HS-5 (cell line): ENCODE measurements at places on chromosomes 12 and 14.

- peak; percentile 76 for DNase-seq
Observed at GRCh38 chr12:115337693-115338543, 653.9 kb upstream of the TBX3 start.

GRCh38 chr14:88630565-88630964, 67.7 kb downstream of the ZC3H14 start:
- no peak for DNase-seq

GRCh38 chr14:78997811-78998210, 827.6 kb downstream of the NRXN3 start:
- no peak for DNase-seq

DNA sequence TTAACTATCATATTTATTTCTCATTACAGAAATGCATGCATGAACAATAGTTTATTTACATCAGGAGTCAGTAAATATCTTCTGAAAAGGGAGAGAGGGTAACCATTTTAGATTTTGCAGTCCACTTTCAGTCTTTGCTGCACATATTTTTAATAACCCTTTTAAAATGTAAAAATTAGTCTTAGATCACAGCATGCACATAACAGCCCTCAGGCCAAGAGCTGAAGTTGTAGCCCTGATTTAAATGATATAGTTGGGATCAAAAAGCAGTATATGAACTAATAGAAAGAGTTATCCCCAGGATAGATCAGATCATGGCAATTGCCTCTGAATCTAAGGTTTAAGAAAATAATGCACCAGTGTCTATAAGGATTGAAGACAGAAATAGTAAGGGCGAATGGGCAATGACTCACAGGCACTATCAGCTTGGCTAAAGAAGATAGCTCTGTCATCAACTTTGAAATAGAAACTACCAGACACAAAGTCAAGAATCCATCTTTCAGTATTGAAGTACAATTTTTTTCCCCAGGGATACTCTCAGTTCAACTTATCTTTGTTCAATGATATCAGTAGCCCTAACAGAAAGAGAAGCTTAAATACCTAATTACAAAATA, 13.1 kb upstream of the CLEC7A start:
- no peak for DNase-seq

- DNase-seq, result no peak
Observed at GRCh38 chr12:26460361-26460760, 265.0 kb downstream of the SSPN start.

DNA sequence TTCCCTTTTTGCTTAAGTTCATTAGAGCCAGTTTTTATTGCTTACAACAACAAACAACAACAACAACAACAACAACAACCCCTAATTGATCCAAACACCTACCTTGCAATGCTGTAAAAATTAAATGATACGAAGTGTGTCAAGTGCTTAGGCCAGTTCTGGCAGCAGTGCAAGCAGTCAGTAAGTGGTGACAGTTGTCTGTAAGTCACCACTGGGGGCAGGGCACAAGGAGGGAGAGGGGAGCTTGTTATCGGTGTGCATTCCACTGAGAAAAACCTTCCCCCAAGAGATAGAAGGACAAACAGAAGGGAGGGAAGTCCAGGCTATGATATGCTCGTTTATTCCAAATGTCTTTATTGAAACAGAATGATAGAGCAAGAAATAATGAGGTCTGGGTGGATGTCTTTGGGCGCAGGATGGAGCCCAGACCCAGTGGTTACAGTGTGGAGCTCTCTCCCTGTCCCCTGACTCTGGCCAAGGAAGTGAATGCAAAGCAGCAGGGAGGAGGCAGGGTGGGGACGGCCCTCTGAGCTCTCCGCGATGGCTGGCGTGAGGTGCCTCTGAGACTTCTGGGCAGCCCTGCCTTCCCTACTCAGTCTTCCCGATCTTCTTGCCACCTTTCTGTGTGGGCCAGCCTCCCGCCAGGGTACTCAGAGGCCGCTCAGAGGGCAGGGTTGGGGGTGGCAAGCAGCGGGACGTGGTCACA, 6.5 kb downstream of the SLC22A17 start:
- DNase-seq, result no peak

DNA sequence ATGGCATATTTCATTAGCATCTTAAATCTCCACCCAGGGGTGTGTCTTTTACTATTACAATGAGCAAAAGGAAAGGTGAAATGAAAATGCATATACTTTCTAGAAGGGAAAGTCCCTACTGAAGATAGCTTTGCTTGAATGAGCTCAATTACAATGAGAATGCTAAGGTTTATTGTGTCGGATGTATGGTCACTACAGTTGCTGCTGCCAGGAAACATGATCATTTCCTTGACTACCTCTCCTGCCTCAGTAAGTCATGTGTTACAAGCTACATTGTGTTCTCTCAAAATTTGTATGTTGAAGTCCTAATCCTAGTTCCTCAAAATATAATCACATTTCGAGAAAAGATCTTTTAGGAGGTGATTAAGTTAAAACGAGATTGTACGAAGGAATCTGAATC, 322.2 kb downstream of the MDGA2 start:
- no peak for DNase-seq

DNA sequence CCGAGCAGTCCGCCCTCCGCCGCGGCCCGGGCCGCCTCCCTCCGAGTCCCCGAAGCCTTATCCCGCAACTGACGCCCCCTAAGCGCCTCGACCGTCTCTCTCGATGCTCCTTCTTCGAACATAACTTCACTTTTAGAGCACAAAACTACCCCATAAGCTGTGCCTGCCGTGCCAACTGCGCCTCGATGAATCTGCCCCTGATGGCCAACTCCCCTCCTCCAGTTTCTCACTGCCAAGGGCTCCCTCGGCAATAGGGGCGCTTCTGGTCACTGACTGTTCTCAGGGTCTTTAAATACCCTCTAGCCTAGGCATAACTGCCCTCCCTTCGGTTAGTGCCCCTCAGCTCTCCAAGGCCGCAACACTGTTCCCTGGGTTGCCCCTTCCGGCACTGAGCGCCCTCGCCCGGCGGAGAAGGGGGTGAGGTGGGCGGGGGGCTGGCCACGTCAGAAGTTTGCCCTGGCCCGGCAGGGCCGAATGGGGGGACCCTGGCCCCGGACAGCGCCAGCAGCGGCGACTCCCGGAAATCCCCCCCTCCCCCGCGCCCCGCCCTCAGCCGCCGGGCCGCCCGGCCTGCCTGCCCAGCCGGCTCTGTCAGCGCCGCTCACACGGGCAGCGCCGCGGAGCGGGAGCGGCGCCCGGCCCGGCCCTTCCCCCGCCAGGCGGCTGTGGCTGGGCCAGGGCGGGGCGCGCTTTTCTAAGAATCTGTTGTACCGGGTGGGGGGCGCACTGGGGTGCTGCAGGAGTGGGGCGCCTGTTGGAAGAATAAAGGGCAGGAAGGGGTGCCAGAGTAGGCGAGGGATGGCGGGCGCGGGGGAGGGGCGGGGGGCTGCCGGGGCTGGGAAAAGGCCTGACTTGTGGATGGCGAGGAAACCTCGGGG, 10.6 kb downstream of the RARG start:
- no peak for DNase-seq

- DNase-seq, result peak; percentile 40
Observed at GRCh38 chr14:77889971-77890442, 90.1 kb downstream of the ADCK1 start.

DNA sequence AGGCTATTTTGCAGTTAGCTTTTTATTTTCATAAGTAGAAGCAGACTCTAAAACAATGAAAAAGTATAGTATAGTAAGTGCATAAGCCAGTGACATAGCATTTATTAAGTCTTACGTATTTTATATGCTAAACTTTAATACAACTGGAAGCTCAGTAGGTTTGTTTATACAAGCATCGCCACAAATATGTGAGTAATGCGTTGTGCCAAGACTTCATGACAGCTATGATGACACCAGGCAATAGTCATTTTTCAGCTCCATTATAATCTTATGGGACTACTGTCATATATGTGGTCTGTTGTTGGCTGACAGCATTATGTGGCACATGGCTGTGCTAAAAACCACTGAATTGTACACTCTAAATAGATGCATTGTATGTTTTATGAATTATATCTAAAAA, 40.3 kb downstream of the SLC38A2 start:
- DNase-seq, result peak; percentile 44

GRCh38 chr12:62873826-62874448, 61.0 kb downstream of the PPM1H start:
- DNase-seq, result no peak

- no peak for DNase-seq
Observed at GRCh38 chr14:67335781-67336180, 23.8 kb downstream of the ATP6V1D start.

DNA sequence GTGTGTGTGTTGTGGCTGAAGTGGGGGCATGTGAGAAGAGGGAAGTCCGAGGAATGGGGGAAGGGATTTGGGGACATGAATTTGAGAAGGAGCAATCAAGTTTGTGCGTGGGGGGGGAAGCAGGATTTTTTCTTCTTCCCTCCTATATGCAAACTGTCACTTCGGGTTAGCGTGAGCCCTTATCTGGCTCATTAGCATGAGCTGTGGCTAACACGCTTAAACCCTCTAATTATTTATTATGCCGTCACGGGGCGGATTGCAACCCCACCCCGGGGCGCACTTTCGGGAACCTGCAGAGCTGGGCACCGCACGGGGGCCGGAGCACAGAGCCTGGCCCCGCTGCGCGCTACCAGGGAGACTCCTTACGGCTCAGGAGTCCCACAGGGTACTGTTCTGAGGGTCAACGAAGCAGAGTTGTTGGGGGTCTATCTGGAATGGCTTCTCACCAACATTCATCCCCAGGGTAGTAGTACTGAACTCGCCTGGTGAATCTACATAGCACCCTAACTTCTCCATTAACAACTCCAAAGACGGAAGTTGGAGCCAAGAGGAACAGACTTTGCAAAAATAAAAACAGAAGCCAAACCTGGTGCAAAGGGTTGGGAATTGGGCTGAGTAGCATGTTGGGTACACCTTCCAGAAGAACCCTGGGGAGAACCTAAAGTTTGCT, 6.4 kb upstream of the ASCL1 start:
- no peak for DNase-seq

- no peak for DNase-seq
Observed at GRCh38 chr14:101476258-101476915, 84.9 kb upstream of the DIO3 start.

- DNase-seq, result no peak
Observed at GRCh38 chr12:7176595-7176994, 12.9 kb upstream of the PEX5 start.

- peak; percentile 87 for DNase-seq
Observed at GRCh38 chr14:49512147-49512551, 74.0 kb downstream of the RPS29 start.

- no peak for DNase-seq
Observed at GRCh38 chr12:108772247-108772646, 40.9 kb upstream of the CORO1C start.

DNA sequence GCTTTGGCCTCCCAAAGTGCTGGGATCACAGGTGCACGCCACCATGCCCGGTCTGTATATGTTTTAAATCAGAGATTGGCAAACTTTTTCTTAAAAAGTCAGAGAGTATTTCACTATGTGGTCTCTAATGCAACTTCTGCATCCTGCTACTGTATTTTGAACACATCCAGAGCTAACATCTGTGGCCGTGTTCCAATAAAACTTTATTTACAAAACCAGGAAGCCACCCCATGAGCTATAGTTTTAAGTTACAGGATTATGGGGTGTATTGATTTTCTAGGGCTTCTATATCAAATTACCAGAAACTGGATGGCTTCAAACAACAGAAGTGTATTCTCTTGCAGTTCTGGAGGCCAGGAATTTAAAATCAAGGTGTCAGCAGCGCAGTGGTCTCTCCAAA, 5.3 kb upstream of the RBM19 start:
- no peak for DNase-seq

DNA sequence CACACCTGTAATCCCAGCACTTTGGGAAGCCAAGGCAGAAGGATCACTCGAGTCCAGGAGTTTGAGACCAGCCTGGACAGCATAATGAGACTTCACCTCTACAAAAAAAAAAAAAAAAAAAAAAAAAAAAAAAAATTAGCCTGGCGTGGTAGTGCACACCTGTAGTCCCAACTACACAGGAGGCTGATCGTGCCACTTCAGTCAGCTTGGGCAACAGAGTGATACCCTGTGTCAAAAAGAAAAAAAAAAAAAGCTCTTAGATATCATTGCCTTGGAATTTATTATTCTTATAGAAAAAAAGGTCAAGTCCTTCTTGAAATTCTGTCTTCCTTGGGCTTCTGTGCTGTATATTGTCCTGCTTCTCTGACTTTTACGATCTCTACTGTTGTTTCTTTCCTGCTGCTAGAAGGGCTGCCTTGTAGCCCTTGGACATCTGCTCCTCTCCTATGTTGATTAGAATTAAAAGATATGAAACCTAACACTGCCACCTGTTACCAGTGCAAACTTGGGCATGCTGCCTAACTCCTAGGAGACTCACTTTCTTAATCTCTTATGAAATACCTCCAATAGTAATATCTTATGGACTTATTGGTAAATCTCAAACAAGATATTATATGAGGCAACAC, 5.7 kb downstream of the TMEM19 start:
- no peak for DNase-seq

DNA sequence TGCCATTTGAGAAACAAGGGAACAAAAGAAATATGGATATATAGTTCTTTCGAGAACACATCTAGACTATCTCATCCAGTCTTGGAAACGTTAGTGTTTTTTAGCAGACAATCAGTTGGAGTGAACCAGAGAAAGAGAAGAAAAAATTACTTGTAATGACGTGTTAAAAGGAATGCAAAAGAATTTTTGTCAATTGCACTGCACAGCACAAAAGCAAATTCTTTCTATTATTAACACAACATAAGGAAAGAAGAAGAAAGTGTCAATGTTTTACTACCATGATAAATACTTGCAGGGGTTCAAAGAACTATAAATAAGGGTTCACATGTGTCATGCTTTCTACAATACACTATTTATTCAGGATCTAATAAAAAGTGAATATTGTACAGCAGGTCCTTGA, 27.5 kb upstream of the GSG1 start:
- DNase-seq, result no peak

- no peak for DNase-seq
Observed at GRCh38 chr12:7915661-7916403, 20.2 kb downstream of the SLC2A3 start.

DNA sequence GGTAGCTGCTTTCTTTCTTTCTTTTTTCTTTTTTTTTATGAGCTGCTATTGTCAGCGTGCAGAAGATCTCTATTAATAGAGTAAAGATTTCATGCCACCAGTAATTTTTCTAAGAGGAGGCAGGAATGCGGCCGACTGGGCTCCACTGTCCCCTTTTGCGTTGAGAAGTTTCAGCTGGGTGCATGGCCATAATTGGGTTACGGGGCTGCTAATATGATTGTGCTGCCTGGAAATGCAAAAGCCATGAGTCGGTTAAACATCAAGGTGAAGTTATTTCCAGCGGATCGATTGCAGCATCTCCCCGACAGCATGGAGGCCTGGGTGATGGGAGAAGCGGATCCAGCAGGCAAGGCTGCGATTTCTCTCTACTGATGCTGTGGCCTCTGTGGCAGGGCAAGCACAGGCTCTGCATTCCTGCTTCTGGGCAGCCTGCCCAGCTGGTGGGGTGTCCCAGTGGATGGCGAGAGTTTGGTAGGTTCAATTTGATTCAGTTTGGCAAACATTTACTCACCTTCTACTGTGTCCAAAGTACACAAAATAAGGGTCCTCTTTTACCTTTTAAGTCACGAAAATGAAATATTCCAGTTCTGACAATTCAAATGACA, 54.4 kb upstream of the PRMT8 start:
- DNase-seq, result no peak

DNA sequence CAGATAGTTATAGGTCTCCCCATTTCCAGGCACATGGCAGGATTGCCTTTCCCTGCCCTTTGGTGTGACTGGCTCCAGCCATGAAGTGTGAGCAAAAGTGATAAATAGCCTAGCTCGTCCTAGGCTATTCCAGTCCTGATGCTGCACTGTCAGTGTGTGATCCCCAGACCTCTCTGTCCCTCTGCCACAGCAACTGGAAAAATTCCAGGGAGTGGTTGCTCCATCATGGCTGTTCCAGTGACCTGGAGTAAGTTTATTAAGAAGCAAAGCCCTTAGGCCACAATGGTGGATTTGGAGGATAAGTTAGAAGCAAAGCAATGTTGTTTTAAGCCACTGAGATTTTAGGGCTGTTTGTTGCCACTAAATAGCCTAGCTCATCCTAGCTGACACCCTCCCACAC, 9.8 kb upstream of the KRT83 start:
- no peak for DNase-seq
